Hippocampal formation (tissue), 2 donors: ENCODE measurements at places on chromosomes 1 and 21.

DNA sequence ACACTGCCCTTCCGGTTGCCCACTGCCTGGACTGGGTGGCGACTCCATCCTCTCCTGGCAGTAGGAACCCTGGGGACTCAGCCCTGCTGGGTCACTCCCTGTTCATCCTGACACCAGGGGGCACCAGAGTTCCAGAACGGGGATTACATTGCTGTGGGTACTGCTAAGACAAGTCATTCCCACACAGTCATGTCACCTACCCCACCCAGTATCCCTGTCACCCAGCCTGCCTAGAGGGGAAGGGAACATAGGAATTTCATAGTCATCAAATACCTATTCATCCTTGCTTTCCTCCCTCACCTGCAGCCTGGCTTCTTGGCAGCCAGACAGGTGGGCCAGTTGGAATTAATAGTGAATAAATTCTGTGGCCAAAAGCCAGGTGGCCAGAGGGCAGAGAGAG lies 9.8 kb upstream of the SFN start:
- no peak for DNase-seq

DNA sequence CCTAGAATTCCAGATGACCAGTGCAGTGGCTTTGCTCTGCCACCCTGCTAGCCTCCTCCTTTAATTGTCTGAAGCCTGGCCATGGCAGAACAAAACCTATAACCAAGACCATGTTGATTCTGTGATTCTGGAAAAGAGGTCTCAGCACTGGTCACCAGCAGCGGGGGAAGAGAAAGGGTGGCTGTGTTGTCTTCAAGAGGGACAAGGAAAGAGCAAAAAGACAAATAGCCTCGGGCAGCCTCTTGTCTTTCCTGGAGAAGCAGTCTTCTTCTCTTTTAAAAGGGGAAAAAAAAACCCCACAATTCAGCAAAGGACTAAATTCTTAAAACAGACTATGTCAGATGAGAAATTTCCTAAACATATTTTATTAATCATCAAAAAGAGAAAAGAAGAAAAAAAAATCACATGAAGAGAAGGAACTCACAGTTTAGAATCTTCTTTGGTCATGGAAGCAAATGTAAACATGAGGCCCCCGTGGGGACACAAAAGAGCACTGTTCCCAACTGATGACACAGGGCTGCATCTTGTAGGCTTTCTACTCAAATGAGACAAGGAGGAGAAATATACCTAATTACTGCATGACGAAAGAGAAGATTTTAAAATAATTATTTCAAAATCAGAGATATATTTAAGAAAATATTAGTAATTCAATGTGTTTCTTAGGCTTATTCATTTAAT lies 36.3 kb upstream of the RAP1GAP start:
- DNase-seq: peak; percentile 52

- no peak for DNase-seq
These were observed 22.5 kb downstream of the VPS26C start for GRCh38 chr21:37244501-37245095.

DNA sequence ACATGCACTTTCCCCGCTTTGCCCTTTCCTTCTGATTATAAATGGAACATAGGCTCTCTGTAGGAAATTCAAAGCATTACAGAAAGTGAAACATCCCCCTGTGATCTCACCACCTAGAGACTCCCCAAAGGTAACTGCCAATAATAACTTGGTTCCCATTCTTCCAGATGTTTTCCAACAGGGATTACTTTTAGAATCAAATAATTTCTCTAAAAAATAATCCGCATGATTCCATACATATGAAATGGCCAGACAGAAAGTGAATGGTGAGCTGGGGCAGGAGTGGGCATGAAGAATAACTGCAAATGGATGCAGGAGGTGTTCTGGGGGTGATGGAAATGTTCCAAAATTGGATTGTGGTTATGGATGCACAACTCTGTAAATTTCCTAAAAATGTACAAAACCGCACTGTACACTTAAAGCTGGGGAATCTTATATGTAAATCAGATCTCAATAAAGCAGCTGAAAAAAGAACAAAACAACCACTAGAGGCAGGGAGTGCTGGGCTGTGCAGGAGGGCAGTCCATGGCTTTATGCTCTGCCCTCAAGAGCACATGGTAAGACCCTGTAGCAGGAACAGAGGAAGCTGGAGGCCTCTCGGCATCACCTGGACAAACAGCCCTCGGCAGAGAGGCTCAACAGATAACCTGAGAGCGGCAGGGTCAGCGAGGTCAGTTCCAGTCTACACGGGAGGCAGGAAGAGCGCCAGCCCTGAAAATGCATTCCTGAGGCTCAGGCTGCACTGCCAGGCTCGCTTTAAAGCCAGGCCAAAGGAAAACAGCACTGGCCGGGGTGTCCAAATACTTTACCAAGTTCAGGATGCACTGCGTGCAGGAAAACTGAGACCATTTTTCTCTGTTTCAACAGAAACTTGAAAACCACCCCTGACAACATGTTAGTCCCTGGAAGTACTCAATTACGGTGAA lies 39.7 kb downstream of the CAPZB start:
- DNase-seq: no peak

DNA sequence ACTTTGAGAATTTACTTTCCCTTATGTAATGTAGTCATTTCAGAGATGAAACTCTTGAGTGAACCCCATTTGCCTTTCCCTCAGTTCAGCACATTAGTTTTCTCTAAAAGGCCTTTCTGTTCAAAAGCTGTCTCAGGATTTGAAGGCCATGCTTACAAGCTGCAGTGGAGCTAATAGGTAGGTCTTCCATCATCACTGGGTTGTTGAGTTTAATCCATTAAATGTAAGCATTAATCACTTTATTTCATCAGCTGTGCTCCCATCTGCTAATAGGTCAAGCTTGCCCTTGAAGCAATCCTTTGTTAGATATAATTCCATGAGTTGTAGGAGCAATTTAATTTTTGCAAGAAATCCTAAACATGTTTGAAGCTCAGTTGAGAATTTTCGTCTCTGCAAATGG lies 422.2 kb upstream of the ZP4 start:
- DNase-seq: no peak
